Stimulated activated CD4-positive, alpha-beta T cell treated with anti-CD3 and anti-CD28 coated beads, Interleukin-2, amount 100 ng/mL, for 24 hours (primary cell): ENCODE measurements at places on chromosomes 5 and 9.

DNA sequence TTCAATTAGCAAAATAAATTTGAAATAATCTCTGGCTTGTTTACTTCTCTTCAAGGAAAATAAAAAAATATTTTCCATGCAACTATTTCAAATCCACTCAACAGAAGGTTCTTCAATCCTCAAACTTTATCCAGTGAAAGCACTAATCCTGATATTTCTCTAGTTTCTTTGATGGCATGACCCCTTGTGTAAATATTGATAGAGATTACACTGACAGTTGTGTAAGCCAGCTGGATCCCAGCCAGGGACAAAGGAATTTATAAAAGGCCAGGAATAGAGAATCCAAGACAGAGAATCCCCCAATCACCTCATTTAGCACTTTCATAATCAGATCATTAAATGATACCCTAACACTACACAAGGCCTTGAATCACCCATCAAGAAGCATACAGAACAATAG lies 135.2 kb downstream of the GNA14 start:
- DNase-seq: no peak

- DNase-seq: no peak
Observed at GRCh38 chr5:126462239-126463014, 39.2 kb downstream of the GRAMD2B start.

DNA sequence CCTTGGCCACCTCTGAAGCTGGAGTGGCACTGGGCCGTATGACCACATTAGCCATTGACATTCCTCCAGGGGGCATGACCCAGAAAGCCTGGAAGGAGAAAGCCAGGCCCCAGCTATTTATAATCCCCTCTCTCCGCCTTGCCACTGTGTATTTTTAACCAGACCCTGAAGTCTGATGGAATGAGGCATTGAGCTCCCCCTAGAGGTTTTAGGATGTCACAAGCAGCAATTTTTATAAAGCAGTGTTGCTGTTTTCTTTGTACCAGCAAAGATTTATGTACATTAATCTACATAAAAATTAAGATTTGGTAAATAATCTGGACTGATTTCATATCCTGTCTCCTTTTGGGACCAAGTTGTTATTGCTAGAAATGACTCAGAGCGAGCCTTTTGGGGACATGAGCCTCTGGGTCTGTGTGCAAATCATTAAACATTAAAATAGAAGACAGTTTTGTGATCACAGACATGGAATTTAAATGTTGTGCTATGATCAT lies 127.1 kb downstream of the TRIO start:
- no peak for DNase-seq

GRCh38 chr5:1753490-1753889 lies 46.1 kb downstream of the MRPL36 start:
- no peak for DNase-seq

DNA sequence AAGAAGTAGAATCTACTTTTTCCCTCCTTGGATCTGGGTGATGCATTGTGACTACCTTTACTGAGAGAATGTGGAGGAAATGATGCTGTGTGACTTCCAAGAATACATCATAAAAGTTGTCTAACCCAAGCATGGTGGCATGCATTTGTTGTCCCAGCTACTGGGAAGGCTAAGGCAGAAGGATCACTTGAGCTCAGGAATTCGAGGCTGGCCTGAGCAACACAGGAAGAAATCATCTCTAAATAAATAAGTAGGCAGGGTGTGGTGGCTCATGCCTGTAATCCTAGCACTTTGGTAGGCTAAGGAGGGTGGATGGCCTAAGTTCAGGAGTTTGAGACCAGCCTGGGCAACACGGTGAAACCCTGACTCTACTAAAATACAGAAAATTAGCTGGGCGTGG lies 143.2 kb upstream of the VLDLR start:
- DNase-seq: no peak

DNA sequence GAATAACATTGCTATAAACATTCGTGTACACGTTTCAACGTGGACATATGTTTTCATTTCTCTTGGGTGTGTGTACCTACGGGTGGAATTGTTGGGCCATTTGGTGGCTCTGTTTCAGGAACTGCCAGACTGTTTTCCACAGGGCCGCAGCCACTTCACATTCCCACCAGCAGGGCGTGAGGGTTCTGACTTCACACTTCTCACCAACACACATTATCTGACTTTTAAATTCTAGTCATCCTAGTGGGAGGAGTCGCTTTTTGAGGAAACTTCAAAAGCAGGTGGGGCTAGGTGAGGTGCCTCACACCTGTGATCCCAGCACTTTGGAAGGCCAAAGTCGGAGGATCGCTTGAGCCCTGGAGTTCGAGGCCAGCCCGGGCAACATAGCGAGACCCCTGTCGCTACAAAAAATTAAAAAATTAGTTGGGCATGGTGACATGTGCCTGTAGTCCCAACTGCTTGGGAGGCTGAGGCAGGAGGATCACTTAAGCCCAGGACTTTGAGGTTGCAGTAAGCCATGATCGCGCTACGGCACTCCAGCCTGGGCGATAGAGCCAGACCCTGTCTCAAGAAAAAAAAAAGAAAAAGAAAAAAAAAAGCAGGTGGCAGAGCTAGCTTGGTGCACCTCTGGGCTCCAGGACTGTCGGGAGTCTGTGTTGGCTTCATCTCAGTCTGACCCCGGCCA lies 28.5 kb downstream of the TSPAN17 start:
- no peak for DNase-seq

DNA sequence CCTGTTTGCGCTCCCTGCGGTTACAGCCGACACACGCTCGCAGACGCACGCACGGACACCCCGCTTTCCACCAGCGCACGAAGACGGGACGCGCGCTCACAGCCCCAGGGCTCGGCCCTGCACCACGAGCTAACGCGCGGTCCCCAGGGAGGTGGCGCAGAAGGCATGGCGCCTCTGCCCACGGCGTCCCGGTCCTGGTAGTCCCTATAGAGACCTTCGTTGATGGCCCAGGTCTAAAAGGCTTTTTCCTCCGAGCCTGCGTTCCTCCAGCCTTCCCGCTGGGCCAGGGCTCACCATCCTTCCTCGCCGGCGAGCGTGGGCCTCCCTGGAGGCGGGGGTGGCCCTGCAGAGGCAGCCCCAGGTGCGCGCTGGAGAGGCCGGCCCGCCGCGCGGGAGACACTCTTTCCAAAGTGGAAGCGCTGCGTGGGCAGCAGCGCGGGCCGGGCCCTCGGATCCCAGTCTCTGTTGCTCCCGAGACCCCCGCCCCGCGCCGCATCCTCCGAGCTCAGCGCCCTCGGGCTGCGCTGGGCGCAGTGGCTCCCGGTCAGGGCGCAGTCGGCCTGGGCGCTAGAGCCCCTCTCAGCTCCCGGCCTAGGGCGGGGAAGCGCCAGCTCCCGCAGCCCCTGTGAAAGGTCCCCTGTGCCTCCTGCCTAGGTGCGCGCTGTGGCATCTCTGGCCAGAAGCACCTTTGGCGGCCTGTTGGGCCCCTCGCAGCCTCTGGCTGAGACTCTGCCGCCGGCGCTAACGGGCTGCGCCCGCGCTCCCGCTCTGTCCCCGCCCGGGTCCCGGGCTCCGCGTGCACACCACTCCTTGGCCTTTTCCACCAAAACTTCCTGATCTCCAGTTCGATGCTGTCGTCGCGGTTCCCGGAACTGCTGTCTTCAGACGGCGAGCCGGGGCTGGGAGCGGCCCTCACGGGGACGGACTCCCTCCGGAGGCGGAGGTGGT lies 31.9 kb upstream of the FANCC start:
- DNase-seq: no peak

GRCh38 chr5:58135571-58136335 lies 324.1 kb downstream of the PLK2 start:
- DNase-seq: no peak

GRCh38 chr5:17169507-17169906 lies 47.9 kb upstream of the BASP1 start:
- DNase-seq: no peak

- no peak for DNase-seq
Observed at GRCh38 chr5:37971483-37972024, 131.7 kb upstream of the GDNF start.

DNA sequence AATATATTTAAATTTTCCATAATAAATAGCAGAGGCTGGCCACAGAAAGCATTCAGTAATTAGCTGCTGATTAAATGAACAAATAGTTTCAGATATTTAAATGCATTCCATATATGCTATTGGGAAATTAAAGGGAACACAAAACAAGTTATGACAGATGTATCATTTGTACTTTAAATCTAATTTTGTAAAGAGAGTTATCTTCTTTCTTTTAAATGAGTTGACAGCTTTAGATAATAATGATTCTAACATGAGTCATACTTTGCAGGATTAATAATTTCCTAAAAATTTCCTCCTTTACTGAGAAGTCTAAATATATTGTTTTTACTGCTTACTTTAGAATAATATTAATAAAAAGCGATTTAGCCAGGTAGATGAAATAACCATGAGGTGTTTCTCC lies 320.1 kb downstream of the ADAMTS6 start:
- no peak for DNase-seq

- no peak for DNase-seq
Observed at GRCh38 chr5:75756211-75756610, 39.0 kb upstream of the POC5 start.

- no peak for DNase-seq
Observed at GRCh38 chr5:105158526-105158925, 1595.9 kb upstream of the NUDT12 start.

GRCh38 chr9:37923118-37923795 lies 19.3 kb upstream of the SLC25A51 start:
- no peak for DNase-seq

- DNase-seq: no peak
Observed at GRCh38 chr9:110512817-110513216, 66.7 kb downstream of the SVEP1 start.

GRCh38 chr5:95555553-95555952 lies 652 bp downstream of the ARSK start:
- no peak for DNase-seq

- DNase-seq: no peak
Observed at GRCh38 chr9:92122061-92122460, 6.8 kb upstream of the SPTLC1 start.

DNA sequence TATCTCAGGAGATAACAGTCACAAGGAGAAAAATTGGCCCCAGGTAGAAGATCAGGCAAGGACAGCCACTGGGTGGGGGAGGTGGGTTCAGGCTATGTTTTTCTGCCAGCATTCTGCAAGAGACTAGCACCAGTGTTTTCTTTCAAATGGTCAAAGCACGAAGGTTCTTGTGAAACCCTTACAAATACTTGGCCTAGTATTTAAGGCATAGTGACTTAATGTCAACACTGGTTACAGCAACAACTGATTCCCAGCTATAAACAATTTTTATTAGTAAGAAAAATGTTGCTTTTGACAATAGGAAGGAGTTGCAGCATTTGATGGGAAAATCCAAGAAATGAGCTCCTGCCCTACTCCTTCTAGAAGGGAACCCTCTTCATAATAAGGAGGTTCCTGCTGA lies 349.6 kb downstream of the SLIT3 start:
- no peak for DNase-seq

DNA sequence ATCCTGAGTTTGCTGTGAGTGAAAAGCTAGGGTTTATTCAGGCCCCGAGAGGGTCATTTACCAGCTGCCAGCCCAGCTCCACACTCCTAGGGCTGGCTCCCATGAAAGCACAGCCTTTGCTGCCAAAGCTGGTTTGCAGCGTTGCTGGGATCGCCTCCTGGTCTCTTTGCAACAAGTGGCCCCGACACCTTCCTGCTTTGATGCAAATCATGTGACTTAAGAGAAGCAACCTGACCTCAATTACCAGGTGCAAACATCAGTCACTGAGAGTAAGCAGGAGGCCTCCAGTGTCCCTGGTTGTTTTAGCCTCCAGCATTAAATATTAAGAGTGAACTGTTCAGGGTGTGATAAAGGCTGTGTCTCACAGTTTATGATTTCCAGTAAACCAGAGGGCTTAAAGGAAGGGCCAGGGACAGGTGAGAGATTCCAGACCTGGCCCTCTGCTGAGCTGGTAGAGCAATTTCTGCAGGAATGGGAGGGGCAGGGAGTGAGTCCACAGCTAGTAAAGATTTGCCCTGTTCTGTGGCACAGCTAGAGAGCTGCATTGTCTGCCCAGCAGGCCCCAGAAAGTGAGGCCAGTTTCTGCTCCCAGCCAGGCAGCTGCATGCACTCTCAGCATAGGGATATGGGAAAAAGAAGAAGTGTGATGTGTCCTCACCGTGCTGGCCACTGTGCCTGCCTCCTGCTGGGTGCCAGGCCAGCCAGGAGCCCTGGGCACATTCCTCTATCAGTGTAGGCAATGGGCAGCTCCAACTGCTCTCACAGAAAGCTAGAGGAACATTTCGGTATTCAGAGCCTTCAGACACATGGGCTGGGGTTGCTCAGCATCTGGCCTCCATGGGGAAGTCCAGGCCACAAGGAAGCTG lies 58.0 kb downstream of the SLC22A5 start:
- DNase-seq: peak; percentile 56

- DNase-seq: no peak
Observed at GRCh38 chr5:6194906-6195612, 183.3 kb downstream of the MED10 start.

DNA sequence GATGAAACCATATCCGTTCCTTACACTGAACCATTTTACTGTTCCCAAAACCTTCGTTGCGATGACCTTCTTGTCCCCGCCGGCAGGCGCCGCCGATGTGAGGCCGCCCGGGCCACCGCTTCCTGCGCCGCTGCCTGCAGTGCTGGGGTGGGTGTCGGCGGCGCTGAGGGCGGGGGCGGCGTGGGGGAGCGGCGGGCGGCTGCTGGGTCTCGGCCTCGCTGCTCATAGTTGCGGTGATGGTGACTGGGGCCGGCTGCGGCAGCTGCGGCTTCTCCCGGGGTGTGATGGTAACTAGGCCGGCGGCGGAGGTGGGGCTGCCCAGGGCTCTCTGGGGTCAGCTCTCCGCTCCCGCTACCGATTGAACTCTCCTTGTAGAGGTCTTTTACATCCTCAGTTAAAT lies 14.1 kb upstream of the OR2S2 start:
- no peak for DNase-seq

DNA sequence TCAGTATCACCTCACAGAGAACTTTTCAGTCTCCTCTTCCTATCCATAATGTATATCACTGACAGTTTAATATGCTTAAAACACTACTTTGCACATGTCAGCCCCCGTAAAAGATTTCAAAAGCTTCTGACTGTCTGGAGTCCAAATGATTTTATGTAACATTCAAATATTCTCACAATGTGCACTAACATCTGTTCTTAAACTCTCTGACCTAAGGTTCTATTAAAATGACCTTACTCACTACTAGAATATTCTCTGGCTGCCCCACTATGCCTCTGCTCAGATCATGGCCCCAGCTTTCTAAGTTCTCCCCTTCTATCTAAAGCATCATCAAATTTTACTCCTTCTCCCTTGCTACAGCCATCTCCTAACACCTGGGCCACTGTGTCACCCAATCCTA lies 52.5 kb downstream of the AP3B1 start:
- DNase-seq: no peak
